ENCODE measurements at places on chromosomes 3 and 15.

- no peak for DNase-seq
Measured at GRCh38 chr3:73365756-73366397, 258.9 kb downstream of the PDZRN3 start.

DNA sequence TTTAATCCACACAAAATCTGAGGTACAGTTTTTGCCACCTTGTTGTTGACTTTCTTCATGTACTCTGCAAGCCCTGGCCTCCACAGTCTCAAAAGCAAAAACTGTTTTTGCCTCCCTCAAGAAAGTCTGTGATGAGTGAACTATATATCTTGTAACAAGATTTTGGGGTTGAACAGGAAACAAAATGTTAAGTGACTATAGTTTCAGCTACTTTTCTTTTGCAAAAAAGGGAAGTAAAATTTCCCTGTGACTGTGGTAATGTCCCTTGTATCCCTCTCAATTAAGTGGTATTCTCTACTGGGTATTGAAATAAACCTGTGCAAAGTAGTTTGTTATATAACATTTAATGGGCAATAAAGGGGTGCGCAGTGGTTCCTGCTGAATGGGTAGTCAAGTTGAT lies 21.3 kb upstream of the SCAANT1 start:
- no peak for DNase-seq

GRCh38 chr3:4977001-4977852 lies 2.0 kb upstream of the BHLHE40 start:
- peak; percentile 51 for DNase-seq

GRCh38 chr3:66467996-66468735 lies 32.7 kb downstream of the LRIG1 start:
- no peak for DNase-seq

GRCh38 chr3:127612966-127613365 lies 14.8 kb downstream of the MCM2 start:
- DNase-seq, result no peak

- no peak for DNase-seq
Measured at GRCh38 chr3:102484363-102484762, 49.5 kb downstream of the ZPLD1 start.

Data from stimulated activated CD4-positive, alpha-beta T cell treated with anti-CD3 and anti-CD28 coated beads, Interleukin-4, amount 100 ng/mL, for 1 hour (primary cell).